ENCODE measurements at places on chromosomes 3 and 15.

- DNase-seq: no peak
These were observed 222.9 kb downstream of the WDR72 start for GRCh38 chr15:53536479-53537120.

- no peak for DNase-seq
These were observed 177.0 kb downstream of the PDCD6IP start for GRCh38 chr3:33975463-33975862.

DNA sequence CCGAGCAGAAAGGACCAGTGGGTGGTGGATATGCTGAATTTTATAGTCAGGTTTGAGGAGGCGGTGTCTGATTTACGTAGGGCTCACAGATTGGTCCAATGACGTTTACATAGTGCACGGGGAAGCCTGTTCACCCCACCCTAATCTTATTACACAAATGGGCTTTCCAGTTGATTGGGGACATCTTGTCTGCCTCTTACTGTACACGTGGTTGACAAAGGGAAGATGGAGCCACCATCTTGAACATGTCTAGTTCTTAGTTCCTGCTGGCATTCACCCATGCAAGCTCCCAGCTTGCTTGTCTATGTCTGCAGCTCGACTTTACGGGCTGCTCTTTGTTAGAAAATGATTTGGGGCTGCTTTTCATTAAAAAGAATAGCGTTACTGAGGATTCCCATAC, 332.0 kb upstream of the SLCO3A1 start:
- no peak for DNase-seq

DNA sequence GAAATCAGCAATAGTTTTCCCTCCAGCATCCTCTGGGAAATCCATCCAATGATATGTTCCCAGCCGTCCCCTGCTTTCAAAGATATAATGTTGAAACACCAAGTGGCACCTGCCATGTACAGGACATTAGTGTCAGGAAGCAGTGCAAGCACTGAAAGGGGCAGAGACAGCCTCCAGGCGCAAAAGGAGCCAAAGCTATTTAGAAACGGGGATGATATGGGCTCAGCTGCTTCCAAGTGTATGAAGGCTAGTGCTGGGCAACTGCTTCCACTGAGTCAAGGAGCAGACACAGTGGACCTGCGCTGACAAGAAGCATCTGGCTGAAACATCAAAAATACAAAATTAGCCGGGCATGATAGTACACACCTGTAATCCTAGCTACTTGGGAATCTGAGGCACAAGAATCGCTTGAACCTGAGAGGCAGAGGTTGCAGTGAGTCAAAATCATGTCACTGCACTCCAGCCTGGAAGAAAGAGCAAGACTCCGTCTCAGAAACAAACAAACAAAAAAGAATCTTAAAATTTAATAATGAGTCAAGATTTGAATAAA, 119.7 kb downstream of the AQP9 start:
- DNase-seq: no peak

- no peak for DNase-seq
These were observed 3.5 kb upstream of the HHATL start for GRCh38 chr3:42705962-42706585.

DNA sequence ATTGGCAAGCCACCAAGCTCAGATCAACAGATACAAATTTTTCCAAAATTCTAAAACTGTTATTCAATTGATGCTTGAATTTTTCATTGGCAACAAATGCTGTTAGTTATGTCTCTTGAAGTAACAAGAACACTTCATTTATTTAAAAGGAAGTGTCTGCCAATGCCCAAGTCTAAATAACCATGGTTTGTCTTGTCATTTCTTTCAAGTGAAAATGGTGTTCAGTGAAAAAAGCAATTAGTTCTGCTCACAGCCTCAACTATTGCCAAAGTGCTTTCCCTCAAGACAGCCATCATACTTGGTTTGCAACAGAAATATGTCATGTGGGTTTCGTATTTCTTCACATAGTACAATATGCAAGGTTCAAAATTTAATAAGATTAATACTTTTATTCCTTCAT, 312.6 kb upstream of the LMCD1 start:
- no peak for DNase-seq

Measured in dermis blood vessel endothelial cell (primary cell).